ENCODE measurements at places on chromosomes 16 and 17. TPM values are rescaled to one million over a fixed set of nuclear protein-coding genes. Genes with fewer than 3 reads are reported as not detected.

Gene MAZ
- polyA plus RNA-seq, result 301 TPM

Gene KRT23
- polyA plus RNA-seq, result 0.80 TPM

Gene CDK3
- 12.7 TPM for polyA plus RNA-seq

Gene TSC2
- 170 TPM for polyA plus RNA-seq

Gene TVP23A
- 2.9 TPM for polyA plus RNA-seq

Gene MVP
- polyA plus RNA-seq, result 13.6 TPM

Gene ITGB3
- polyA plus RNA-seq, result 19.4 TPM

DNA sequence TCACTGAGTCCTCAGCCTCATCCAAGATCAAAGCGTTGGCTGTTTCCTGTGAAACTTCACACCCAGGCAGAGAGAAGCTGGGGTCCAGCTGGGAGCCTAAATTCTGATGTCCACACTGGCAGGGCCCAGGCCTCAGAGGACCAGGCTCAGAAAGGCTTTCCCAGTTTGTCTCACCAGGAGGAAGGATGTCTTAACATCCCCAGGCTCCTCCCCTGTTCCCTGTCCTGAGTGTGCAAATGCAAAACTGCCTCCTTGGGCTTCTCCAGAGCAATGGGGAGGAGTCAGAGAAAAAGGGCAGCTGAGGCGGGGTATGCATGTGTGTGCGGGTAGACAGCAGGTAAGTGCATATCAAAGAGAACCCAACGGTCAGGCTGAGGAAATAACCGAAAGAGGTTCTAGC lies 45.7 kb downstream of the CUEDC1 start:
- no peak for DNase-seq

- no peak for DNase-seq
These were observed 13.7 kb downstream of the CANT1 start for GRCh38 chr17:78995761-78996451.

- DNase-seq, result no peak
These were observed 7.2 kb downstream of the CTF1 start for GRCh38 chr16:30903596-30903995.

GRCh38 chr16:57196286-57196685 lies 10.2 kb downstream of the RSPRY1 start:
- no peak for DNase-seq

- DNase-seq, result no peak
These were observed 2.1 kb upstream of the CAMKK1 start for GRCh38 chr17:3894911-3895343.

- DNase-seq, result no peak
These were observed 12.2 kb upstream of the CXCL16 start for GRCh38 chr17:4751932-4752331.

DNA sequence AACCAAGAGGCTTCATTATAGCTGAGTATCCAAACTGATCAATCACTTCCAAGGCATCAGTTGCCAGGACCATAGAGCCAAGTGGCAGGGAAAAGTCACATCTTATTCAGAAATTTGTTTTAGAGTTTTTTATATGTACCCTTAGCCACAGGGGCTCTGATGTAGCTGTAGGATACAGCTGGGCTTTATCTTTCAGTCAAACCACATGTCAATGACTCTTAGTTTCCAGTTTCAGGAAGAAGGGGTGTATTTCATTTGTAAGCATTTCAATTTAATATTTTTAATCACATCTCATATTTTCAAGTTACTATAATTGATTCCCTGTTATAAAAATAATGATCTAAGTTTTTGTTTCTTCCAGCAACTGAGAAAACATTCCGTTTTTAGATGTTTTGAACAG lies 2.9 kb upstream of the FLCN start:
- DNase-seq, result no peak

DNA sequence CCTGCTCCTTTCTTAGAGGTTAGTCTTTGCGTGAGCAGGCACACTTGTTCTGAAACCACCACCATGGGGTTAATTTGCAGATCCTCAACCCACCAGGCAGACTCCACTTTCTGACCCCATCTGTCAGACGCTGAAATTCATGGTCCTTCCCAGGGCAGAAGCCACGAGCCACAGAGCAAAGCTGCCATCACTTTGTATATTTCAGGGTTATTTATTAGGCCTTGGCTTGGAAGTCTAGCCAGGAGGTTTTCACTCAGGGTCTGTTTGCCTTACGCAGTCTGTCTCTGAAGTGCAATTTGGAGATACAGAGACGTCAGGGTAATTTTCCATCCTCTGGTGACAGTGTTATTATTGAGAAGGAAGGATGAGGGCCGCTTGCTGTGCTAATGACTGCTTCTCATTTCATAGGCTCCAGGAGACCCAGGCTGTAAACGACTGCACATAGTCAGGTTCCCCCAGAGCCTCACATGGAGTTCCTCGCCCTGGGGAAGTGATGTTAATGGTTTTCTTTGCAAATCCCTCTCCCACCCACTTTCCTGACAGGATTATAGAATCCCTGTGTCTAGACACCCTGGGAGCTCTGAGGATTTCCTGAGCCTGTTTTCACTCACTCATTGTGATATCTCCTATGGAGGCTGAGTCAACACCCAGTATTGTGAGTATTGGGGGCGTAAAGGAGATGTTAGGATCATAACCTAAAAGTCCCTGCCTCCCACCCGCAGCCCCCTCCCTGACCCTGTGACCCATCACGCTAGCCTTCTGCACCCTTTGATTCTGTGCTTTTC lies 269.0 kb downstream of the ABCC12 start:
- peak; percentile 24 for DNase-seq

- no peak for DNase-seq
These were observed 52.2 kb downstream of the BAHCC1 start for GRCh38 chr17:81447331-81447933.

DNA sequence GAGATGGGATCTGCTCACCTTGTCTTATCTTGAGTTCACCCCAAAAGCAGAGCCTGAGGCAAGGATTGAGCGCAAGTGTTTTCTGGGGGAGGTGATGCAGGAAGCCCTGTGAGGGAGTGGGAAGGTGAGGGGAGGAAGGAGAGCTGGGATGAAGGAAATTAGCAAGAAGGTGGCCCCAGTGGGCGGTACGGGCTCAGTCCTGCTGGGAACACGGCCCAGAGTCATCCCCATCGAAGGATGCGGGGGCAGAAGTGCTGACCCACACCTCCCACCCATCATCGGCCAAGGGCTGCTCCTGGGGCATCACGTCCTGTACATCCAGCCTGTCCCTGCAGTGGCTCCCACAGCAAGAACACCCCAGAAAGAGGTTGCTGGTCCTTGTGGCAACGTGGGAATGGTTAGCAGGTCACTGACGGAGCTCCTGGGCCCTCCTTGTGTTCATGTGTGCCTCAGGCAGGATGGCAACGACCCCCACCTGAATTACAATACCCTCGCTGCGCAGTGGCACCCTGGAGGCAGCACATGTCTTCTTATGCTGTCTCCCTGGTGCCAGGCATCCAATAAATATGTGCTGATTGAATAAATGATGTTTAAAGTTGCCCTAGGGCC lies 18.2 kb downstream of the C16orf95 start:
- DNase-seq, result no peak

DNA sequence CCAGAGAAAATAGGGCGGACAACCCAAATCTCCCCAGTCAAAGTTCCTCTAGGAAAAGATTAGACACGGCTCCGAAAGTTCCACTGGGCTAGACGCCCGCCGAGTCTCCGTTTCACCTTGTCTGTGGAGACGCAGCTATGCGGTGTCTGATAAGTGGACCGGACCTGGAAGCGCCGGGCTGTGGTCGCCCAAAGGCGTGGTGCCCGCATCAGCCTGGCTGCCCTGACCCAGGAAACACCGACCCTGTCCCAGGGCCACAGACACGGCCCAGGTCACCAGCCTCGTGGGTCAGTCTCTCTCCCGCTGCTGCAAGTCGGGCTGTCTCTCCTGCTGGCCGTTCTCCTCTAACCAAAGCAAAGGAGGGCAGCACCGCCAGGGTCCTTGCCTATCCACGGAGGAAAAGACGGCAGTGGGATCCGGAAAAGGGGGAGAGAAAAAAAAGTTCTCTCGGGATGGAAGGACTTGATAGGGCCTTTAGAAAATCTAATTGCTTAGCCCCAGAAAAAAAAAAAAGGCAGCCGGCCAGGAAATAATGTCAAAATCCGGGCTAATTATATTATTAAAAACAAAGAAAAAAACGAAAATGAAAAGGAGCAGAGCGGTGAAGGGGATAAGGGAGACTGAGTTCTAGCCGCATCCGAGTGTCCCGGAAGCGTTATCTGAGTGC lies 13.9 kb upstream of the FOXF1 start:
- DNase-seq, result no peak

- no peak for DNase-seq
These were observed 129.3 kb downstream of the PARN start for GRCh38 chr16:14500791-14501190.

DNA sequence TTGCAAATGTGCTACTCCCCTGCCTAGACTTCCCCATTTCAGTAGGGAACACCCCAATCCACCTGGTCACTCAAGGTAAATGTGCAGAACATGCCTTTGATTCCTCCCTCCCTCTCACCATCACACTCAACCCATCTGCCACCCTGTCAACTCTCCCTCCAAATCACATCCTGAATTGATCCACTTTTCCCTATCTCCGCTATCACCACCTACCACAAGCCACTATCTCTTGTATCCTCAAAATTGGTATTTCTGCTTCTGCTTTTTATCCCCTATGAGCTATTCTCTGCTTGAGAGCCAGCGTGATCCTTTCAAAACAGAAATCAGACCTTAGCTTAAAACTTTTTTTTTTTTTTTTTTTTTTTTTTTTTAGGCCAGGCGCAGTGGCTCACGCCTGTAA lies 5.4 kb upstream of the NOL11 start:
- no peak for DNase-seq

GRCh38 chr16:20214401-20214800 lies 112.9 kb downstream of the GP2 start:
- DNase-seq, result no peak

GRCh38 chr17:36198831-36199465 lies 2.4 kb upstream of the CCL3L1 start:
- DNase-seq, result no peak

DNA sequence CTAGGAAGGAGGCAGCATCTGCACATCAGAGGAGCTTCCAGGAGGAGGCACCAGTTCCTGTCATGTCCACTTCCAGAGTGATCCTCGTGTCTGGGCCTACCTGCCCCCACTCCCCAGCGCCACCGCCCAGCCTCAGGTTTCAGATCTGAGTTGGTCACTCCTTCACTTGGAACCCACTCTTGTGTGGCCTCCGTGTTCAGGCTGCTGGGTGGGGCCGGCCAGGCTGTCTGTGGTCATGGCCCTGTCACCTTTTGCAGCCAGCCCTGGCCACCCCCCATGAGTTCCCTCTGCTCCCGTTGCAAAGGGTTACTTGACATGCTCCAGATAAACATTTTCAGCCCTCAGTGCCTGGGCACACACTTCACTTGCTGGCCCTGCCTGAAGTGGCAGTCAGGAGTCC lies 26.6 kb upstream of the SPPL2C start:
- DNase-seq, result no peak

DNA sequence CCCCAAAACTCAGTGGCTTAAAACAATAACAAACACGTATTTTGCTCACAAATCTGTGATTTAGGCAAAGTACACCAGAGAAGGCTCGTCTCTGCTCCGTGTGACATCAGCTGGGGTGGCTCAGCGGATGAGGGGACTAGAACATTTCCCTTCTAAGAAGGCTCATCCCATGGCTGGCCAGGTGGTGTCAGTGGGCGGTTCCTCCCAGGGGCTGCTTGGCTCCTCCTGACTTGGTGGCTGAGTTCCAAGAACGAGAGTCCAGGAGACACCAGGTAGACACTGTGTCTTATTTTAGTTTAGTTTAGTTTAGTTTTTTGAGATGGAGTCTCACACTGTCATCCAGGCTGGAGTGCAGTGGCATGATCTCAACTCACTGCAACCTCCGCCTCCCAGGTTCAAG lies 5.6 kb upstream of the CHMP6 start:
- no peak for DNase-seq

DNA sequence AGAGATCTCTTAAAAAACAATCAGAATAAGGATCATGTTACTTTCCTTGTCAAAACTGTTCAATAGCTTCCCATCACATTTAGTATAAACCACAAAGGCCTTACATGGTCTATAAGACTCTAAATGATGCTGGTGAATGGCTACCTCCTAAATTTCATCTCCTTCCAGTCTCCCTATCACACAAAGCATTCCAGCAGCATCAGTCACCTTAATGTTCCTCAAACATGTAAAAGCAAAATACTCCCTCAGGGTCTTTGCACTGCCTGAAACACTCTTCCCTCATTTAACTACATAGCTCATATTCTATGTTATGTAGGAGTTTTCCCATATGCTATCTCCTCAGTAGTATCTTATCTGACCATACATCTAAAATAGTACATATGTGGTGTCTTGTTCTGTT lies 53.5 kb upstream of the INTS2 start:
- no peak for DNase-seq

DNA sequence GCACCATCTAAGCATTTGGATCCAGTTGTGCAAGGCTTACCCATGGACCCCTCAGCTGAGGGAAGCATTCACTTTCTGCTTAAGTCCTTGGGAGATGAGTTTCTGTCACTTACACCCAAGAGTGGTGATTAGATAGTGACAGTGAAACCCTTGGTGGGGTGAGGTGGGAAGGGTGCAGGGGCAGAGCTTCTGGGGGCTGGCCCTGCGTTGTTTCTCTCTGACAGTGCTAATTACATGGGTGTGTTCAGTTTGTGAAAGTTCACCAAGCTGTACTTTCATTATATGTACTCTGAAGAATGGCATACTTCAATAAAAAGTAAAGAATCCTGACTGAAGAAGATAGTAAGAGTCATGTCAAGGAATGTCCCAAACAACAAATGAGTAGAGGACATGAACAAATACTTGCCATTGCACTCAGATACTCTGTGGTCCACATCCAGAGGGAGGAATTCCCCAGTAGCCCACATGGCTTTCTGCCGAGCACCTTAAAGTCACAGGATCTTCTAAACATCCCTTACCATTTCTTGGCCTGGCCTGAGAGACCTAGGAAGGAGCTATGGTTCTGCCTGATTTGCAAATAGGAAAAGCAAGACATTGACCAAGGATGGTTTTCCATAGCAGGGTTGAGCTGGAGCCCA lies 8.4 kb downstream of the CHST6 start:
- no peak for DNase-seq

GRCh38 chr17:20264996-20265395 lies 202.3 kb downstream of the LGALS9B start:
- DNase-seq, result no peak

DNA sequence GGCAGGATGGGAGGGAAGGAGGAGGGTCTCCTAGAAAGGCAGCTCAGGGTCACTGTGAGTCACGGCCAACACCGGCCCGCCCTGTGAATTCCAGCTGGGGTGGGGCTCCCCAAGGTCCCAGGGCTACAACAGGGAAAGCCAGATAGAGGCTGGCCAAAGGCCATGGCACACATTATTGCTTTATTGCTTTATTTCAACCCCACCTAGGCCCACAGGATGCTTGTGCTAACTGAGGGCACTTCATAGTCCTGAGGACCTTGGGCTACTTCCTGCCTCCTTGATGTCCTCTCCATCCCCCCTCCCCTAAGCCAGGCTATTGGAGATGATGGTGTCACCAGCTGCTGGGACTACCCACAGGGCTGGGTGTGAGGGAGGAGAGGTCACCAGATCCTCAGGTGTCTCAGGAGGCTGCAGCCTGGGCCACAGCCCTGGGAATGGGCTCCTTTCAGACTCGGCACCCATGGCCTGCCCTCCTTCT lies 26.1 kb downstream of the LRRC75A start:
- no peak for DNase-seq

- no peak for DNase-seq
These were observed 299.9 kb downstream of the WWOX start for GRCh38 chr16:78399384-78399783.

All from renal cortex interstitium (tissue), 15 donors.